Sciatic nerve (tissue), 2 donors: ENCODE measurements at places on chromosomes 7 and 10.

DNA sequence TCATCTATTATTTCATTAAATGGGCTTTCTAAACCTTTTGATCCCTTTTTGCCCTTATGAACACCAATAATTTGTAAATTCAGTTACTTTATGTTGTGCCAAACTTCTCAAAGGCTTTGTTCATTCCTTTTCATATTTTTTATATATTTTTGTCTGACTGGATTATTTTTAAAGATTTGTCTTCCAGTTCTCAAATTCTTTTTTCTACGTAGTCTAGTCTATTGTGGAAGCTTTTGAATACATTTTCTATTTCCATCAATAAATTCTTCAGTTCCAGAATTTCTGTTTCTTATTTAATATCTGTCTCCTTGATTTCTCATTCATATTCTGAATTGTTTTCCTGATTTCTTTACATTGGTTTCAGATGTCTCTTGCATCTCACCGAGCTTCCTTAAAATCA lies 108.2 kb downstream of the CTNNA3 start:
- no peak for DNase-seq

GRCh38 chr7:111108000-111108399 lies 17.1 kb downstream of the LRRN3 start:
- no peak for DNase-seq

DNA sequence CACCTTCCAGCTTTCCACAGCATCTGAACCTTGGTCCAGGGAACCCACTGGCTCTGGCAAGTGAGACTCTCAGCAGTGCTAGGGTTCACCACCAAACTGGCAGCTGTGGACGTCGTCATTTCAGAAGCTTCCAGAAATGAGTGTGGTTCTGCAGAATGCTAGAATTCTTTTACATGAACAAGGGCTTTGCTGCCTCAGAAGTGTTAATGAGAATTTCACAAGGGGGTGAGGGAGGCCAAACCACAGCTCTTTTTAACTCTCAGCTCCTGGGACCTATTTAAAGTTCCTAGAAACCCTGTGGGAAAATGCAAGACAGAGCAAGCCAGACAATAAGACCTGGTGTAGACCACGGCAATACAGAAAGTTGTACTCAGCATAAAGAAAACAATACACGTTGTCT lies 129.3 kb upstream of the BET1 start:
- no peak for DNase-seq

- no peak for DNase-seq
Observed at GRCh38 chr7:149248777-149249176, 9.3 kb downstream of the ZNF212 start.

DNA sequence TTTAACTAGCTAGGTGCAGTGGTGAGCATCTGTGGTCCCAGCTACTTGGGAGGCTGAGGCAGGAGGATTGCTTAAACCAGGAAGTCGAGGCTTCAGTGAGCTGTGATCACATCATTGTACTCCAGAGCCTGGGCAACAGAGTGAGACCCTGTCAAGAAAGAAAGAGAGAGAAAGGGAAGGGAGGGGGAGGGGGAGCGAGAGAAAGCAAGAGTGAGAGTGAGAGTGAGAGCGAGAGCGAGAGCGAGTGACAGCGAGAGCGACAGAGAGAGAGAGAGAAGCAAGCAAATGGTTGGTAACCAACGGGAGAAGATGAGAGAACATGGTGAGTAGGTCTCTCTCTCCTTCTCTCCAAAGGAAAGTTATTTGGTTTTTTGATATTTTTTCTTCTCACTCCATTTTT lies 69.8 kb upstream of the DGKI start:
- no peak for DNase-seq

- no peak for DNase-seq
Observed at GRCh38 chr10:100972904-100973535, 3.7 kb downstream of the SEMA4G start.

GRCh38 chr7:80611353-80611752 lies 27.1 kb upstream of the CD36 start:
- no peak for DNase-seq

DNA sequence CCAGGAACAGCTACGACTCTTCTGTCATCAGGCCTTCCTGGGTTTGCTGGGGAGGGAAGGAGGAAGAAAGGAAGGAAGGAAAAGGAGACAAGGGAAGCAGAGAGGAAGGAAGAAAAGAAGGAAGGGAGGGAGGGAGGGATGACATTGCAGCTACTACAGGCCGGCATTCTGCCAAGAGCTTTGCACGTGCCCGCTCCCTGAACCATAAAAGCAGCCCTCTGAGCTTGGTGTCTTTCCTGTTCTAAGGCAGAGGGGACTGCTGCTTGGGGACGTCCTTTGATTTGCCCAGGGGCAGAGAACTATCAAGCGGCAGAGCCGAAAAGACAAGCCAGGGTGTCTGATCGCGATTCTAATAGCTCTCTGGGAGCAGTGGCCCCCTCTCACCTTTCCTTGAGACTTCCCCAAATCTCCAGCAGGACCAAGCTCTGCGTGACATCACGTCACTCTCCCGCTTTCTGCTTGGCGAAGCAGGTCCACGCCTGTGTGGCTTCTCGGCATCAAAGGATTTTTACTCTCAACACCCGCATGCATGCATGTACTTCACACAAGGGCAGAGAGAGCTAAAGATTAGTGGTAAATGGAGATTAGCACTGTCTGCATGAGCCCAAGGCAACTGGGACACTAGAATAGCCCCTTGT lies 167.8 kb upstream of the AUTS2 start:
- DNase-seq: peak; percentile 68

- DNase-seq: no peak
Observed at GRCh38 chr10:77837248-77837924, 89.2 kb downstream of the DLG5 start.

DNA sequence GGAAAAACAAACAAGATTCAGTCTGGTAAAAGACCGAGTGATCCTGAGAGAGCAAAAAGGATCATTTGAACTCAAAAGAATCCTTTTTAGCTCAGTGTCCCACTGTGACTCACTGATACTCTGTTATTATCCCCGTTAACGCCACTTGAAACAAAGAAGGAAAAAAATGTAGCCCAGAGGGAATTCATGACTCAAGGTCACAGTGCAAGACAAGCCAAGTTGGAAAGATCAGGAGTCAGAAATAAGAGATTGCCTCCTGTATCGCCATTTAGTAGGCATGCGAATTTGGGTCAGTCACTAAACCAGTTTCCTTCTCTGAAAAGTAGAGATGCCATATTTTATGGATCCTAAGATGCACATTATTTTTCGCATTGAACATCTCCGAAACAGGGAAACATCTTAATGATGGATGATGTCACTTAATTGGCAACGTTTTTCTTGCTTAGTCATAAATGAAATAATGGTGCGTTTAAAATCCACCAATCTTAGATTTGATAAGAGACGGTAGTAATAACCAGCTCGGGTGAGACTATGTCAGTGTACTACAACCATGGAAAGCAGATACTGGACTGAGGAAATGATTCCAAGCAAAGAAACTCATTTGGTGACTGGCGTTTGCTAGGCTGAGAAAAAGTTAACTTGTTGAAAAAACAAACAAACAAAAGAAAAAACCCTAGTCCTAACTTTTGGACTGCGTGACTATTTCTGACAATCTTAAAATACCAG lies 502.0 kb upstream of the CELF2 start:
- DNase-seq: no peak

DNA sequence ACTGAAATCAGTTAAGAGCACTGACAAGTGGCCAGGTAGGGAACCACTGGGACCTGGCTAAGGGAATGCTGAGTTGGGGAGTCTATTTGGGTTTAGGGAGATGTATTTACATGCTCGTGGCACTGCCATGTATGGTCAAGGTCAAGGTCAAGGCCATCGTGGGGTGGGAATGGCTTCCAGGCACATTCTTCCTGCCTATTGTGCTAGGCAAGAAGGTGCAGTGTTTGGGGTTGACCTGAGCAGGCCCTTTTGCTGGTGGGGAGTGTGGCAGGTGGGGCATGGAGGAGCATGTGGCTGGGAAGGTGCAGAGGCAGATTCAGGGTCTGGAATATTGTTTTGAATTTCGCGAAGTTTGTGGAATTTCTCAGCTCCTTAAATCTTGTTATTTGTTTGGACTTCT lies 17.8 kb downstream of the FAM241B start:
- no peak for DNase-seq

DNA sequence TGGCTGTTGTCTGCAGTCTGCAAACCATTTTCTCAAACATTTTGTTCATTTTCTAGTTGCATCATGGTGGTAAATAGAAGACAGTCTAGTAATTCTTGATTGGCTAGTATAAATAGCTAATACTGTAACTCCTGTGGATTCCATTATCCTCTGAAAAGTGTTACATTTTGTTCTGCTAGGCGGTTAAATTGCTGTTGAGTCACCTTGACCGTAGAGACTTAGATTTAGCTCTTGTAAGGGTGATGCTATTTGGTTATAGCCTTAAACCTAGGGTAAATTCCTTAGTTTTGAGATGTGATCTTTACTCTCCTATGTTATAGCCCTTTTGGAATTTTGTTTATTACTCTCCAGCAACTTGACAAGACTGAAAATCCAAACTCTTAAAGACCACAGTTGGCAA lies 58.8 kb downstream of the SHOC2 start:
- DNase-seq: no peak
